NCI-H187 treated with DMSO at 0.1 percent for 48 hours (cell line): ENCODE measurements at places on chromosomes 5 and 9.

DNA sequence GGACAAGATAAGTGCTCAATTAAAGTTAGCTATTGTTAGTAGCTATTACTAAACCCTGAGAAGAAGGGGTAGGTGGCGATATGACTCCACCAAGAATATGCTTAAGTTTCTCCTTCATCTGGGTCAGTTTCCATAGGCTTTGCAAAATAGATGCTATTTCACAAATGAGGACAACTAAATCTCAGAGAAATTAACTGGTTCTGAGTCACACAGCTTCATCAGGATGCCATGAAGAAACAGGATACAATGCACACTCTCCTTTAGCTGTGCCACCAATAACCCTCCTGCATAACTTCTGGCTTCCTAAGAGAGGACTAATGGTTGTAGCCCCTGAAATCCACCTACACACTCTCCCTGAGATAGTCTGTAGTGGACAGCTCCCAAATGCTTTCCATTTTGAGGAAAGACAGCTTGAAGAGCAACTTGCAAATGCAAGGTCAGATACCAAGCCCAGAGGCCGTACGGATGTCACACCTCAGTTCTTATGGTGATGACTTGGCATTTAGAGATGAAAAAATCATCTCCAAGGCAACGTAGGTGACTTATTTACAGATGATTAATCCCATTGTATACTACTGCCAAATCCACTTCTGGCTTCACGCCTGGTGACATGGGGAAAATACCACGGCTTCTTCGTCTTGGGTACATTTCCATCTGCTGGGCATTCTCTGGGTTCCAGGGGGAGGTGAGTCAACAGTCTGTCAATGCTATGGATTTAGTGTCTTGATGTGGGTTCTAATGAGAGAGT is 251.4 kb upstream of the IL12B start:
- DNase-seq, result no peak

GRCh38 chr9:19239955-19240354 is 9.5 kb downstream of the DENND4C start:
- no peak for DNase-seq

GRCh38 chr9:72280913-72281500 is 84.0 kb downstream of the ZFAND5 start:
- DNase-seq, result no peak

GRCh38 chr5:172454358-172455086 is at the start of gene SH3PXD2B:
SH3PXD2B (minus strand) TSS chr5:172454525; CDS start chr5:172454352, 173 bp downstream.
- no peak for DNase-seq

GRCh38 chr5:73382401-73382740 is 66.2 kb downstream of the FOXD1 start:
- no peak for DNase-seq

- no peak for DNase-seq
Measured at GRCh38 chr9:3455094-3455493, 70.7 kb downstream of the RFX3 start.

- DNase-seq, result no peak
Measured at GRCh38 chr5:25091921-25092320, 447.1 kb upstream of the CDH10 start.

GRCh38 chr9:133998915-133999595 is 6.9 kb upstream of the VAV2 start:
- no peak for DNase-seq

- DNase-seq, result no peak
Measured at GRCh38 chr5:43728581-43728980, 125.6 kb downstream of the NNT start.

- no peak for DNase-seq
Measured at GRCh38 chr5:32542216-32543059, 42.9 kb upstream of the SUB1 start.

- no peak for DNase-seq
Measured at GRCh38 chr5:33737697-33738096, 154.1 kb downstream of the ADAMTS12 start.

- DNase-seq, result no peak
Measured at GRCh38 chr5:1831257-1831656, 30.1 kb downstream of the NDUFS6 start.

DNA sequence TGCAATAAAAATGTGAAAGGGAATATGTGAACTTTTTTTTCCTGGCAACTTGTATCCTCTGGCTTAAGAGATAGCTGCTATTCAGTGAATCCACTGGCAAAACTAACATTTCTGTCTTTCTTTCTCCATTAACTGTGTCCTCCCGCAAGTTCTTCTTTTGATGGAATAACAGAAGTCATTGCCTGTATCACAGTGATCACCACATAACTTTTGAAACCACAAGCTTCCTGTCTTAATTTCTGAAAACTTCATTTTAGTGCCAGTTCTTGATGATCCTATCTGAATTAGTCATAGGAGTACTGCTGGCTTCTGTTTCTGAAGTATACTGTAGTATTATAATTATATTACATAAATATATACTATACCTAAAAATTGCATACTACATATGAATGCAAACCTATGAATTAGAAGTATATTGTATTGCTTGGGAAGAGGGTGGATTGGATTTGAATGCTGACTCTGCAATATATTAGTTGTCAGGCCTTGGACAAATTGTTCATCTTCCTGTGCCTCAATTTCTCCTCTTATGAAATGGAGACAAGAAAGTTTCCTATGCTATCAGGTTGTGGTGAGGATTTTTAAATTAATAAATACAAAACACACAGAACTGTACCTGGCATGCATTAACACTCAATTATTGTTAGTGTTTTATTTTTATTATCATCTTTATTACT is 441.6 kb downstream of the CETN3 start:
- no peak for DNase-seq

GRCh38 chr9:75939536-75940111 is 49.2 kb downstream of the PCSK5 start:
- DNase-seq, result no peak

- DNase-seq, result no peak
Measured at GRCh38 chr9:36137392-36138004, 965 bp downstream of the GLIPR2 start.

DNA sequence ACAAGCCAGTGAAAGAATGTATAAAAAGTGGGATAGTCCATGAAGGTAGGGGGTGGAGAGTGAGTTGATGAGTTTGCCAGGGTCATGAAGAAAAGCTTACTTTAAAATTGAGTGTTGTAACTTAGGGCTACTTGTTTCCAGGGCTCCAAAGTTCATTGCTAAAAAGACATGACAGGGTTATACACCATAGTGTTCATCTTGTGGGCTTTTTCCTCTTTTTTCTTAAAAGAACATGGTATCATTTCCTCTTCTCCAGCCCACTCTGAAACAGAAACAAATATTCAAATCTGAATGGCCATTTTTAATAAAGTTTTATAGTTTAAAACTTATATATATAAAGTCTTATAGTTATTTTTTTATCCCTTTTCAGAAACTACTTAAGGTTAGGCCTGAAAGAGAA is 115.7 kb upstream of the SMC2 start:
- DNase-seq, result no peak

GRCh38 chr5:130289132-130290088 is 385.1 kb downstream of the CHSY3 start:
- no peak for DNase-seq

DNA sequence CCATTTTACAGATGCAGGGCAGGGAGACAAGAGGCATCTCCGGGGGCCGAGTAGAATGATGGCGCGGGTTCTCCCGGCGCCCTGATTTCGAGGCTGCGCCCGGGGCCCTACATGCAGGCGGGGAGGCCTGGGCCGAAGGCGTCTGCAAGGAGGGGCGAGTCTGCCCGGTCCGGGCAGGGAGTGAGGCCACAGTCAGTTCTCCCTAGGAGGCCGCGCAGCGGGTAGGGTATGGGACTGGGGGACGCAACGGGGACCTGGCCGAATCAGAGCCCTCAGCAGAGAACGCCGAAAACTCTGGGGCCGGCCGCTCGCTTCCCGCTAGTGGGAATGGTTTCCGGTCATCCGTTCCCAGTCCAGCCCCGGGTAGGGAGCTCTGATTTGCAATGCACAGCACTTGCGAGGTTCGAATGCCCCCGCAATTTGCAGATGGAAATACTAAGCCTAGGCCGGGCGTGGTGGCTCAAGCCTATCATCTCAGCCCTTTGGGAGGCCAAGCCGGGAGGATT is 6.4 kb downstream of the TLX3 start:
- DNase-seq, result no peak

- DNase-seq, result no peak
Measured at GRCh38 chr5:109898269-109899162, 208.8 kb downstream of the MAN2A1 start.

- no peak for DNase-seq
Measured at GRCh38 chr5:26740182-26740581, 298.2 kb downstream of the CDH9 start.
